ENCODE measurements at places on chromosomes 6 and 20.

- no peak for DNase-seq
Measured at GRCh38 chr20:25165128-25165527, 30.4 kb upstream of the ENTPD6 start.

DNA sequence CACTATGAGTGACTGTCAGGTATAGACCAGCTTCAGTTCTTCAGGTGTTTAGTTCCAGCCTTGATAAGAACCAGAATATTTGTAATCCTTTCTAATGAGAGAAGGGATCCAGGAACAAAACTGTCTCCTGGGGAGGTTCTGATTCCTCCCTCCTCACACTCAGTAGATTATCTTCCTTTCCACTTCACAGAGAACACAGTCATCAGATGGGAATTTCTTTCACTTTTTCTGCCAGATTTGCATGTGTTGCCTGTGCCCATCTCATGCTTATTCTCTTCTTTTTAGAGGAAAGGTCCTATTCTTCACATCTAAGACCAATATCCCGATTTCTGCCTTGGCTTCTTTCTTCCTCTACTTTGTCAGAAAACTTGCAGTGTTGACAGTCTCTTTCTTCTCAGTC lies 50.8 kb downstream of the CD109 start:
- DNase-seq, result peak; percentile 27

GRCh38 chr20:8335059-8335458 lies 203.0 kb downstream of the PLCB1 start:
- DNase-seq, result no peak

GRCh38 chr20:33071198-33071597 lies 8.2 kb upstream of the BPIFB4 start:
- no peak for DNase-seq

Measured in fibroblast of lung (primary cell).